Activated T-helper 1 cell treated with anti-CD3 and anti-CD28 coated beads, Interleukin-12 subunit alpha, Interleukin-12 subunit beta, Interleukin-2, Interleukin-4 antibody, amounts not matched to agents 30 ng/mL and 10 ng/mL and 1 ng/mL, durations not matched to agents 14 hours and 24 hours and 36 hours (primary cell): ENCODE measurements at places on chromosomes 5 and 9. TPM values are rescaled to one million over a fixed set of nuclear protein-coding genes. Genes with fewer than 3 reads are reported as not detected.
A peak's percentile ranks its signal among the peaks of the same experiment; 100 is the strongest.

- DNase-seq: no peak
Measured at GRCh38 chr5:137708796-137709559, 26.9 kb downstream of the KLHL3 start.

- DNase-seq: no peak
Measured at GRCh38 chr5:57824047-57824446, 341.4 kb upstream of the ACTBL2 start.

DNA sequence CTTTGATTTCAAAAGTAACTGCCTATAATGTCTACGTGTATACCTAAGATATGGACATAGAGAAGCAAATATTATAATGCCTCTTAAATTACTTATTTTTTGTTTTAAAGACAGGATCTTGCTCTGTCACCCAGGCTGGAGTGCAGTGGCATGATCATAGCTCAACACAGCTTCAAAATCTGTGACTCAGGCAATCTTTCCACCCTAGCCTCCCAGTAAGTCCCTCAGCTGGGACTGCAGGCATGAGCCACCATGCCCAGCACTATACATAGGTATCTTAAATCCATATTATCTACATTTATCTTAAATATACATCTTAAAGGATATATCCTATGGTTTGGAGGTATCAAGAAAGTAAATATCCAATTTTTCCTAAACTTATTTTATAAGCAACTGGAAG lies 261.2 kb downstream of the ARL15 start:
- DNase-seq: no peak

DNA sequence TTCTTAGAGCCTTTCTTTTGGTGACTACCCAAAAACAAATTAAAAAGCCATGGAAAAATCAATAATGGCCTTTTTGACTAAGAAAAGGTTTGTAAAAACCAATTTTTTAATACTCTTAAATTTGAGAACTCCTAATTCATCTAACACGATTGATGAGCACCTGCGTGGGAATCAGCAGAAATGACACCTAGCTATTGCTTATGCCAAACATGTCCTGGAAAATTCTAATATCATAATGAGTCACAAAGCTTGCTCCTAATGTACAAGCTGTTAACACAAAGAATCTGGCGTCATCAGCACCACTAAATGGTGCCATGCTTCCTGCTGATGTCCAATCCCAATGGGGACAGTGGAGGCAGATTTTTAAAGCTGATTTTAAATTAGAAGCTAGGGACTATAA lies 146.2 kb upstream of the LRRTM2 start:
- no peak for DNase-seq

DNA sequence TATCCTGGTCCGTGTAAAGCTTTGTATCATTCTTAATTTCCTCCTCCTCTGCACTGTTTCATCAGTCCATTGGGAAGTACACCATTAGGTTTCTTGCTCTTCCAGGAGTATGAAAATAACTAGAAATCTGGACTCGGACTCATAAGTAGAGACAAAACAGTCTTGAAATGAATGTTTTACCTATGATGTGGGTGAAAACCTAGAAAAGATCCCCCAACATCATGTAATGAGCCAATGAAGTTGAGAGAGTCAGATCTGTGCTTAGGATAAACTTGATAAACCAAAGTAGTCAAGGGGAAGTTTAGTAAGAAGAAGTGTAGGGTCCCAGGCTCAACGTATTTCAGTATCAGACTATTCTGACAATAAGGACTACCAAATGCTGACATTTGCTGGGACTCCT lies 25.2 kb downstream of the ZNF366 start:
- no peak for DNase-seq

DNA sequence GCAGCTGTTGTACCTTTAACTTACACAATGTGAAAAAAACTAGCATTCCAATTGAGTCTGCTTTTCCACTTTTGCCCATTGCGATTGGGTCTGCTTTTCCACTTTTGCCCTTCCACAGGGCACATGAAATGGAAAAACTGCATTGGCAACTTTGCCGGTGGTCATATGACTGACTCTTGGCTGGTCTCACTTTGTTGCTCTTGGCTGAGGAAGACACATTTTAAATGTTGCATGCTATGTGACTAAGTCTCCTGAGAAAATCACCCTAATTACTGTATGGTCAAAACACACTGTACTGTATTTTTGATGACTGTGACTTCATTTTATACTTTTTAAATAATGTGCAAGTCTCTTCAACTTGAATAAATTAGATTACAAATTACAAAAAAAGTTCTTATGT lies 1.6 kb upstream of the OXCT1 start:
- no peak for DNase-seq

- no peak for DNase-seq
Measured at GRCh38 chr9:136308702-136309053, 4.8 kb upstream of the CCDC187 start.

GRCh38 chr5:73663161-73663859 lies 37.3 kb downstream of the ARHGEF28 start:
- DNase-seq: no peak

GRCh38 chr5:135608361-135608760 lies 29.6 kb upstream of the CXCL14 start:
- DNase-seq: no peak

GRCh38 chr9:69768716-69769115 lies 8.9 kb upstream of the PTAR1 start:
- no peak for DNase-seq

DNA sequence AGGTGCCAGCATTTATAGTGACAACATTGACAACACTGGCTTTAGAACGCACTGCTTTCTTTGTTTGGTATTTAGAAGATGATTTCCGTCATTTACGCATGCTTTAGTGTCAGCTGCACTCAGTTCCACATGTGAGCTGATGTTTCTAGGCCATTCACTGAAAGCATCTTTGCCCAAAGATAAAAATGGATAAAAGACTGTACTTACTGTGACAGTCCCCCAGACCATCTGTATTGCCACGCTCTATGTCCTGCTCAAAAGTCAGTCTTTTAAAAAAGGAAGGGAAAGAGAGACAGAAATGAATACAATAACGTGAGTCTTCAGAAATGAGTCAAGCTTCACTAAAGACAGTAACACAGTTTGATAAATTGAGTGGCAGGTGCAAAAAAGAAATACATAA lies 99.3 kb downstream of the SEMA6A start:
- no peak for DNase-seq

GRCh38 chr5:130335117-130335516 lies 430.9 kb downstream of the CHSY3 start:
- DNase-seq: no peak

- DNase-seq: no peak
Measured at GRCh38 chr9:109108318-109108717, 11.4 kb downstream of the TMEM245 start.

- no peak for DNase-seq
Measured at GRCh38 chr5:143447983-143448382, 44.5 kb upstream of the NR3C1 start.

- DNase-seq: no peak
Measured at GRCh38 chr9:130912932-130913598, 16.5 kb upstream of the QRFP start.

DNA sequence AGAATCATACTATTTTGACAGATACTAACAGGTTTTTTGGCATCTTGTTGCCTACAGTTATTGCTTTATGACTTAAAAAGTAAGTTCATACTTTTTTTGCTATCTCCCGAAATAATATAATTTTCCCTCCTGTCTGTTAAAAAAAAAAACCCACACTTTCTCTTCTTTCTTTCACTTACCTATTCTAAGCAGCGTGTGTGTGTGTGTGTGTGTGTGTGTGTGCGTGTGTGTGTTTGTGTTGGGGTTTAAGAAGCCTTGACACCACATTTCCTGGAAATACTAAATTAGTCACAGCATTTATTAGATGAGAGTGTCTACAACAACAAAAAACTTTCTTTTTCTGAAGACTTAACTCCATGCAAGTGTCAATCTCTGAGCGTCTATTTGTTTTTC lies 12.4 kb downstream of the TNFAIP8 start:
- no peak for DNase-seq

GRCh38 chr9:109934136-109934856 lies 154.3 kb downstream of the PALM2AKAP2 start:
- DNase-seq: no peak

DNA sequence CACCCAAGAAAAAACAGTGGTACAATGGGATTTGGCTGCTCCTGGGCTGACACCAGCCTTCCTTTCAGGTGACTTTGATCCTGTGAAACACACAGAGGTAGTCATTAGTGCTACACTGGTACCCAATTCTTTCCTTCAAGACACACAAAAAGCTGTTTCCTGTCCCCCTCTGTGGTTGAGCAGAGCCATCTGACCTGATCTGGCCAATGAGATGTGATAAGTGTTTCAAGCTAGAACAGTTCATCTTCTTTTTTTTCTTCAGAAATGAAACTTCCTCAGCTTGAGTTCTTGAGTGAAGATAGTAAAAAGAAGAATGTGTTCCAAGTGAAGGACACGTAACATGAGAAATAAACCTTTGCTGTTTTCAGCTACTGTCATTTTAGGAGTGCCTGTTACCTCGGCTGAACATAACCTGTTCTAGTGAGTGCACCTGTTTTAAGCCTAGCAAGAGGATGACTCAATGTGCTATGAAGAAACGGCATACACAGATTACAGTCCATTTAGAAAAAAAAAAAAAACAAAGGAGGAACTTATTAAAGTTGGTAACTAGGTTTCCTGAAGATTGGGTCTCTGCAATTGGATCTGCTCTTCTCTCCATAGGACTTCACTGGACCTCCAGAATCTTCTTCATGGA lies 287.8 kb downstream of the GAS1 start:
- DNase-seq: no peak

DNA sequence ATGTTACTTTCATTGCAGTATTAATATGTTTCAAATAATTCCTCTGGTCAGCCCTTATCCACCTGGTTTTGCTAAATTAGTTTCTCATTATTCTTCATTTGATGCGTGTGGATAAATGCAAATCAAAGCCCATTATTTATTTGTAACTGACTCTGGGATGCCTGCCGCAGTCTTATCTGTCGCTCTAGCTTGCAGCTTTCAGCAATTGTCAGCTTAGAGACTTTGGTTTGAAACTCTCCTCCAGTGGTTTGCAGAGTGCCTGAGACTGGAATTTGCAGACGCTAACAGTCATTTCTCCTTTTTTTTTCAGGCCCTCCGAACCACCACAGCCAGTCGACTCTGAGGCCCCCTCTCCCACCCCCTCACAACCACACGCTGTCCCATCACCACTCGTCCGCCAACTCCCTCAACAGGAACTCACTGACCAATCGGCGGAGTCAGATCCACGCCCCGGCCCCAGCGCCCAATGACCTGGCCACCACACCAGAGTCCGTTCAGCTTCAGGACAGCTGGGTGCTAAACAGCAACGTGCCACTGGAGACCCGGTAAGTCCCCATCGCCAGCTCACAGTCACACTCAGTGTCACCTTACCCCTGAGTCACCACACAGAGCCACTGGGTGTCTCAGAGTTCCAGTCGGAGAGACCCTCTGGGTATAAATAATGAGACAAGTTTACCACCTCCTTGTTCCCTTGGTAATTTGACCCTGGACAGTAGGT lies 339.0 kb upstream of the WWC1 start:
- no peak for DNase-seq

DNA sequence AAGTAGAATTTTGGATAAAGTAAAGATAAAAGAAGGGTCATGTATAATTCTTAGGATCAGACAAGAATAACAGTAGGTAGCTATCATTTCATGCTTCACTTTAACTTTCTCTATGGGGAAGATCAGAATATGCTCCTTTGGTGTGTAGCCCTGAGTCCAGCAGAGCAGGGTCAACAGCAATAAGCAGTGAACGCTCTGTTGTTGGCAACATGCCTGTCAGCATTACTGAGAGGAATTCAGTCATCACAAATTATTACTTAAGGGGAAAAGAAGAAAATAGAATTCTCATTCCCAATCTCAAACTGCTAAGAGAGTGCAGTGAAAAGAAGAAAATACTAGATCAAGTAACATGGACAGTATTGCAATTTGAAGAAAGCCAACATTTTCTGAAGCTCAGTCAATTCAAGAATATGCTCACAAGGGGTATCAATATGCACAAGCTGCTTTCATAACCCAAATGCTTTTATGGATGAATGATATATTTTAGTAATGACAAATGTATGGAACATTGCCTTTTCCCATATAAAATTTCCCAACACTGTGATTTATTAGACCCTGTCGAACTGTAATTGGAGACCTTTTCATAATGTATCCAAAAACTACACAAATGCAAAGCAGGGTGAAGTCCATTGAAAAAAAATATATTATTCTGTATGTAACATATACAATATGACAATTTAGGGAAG lies 1359.4 kb downstream of the EFNA5 start:
- no peak for DNase-seq

- DNase-seq: peak; percentile 78
Measured at GRCh38 chr5:1792842-1793266, 6.8 kb downstream of the MRPL36 start.

DNA sequence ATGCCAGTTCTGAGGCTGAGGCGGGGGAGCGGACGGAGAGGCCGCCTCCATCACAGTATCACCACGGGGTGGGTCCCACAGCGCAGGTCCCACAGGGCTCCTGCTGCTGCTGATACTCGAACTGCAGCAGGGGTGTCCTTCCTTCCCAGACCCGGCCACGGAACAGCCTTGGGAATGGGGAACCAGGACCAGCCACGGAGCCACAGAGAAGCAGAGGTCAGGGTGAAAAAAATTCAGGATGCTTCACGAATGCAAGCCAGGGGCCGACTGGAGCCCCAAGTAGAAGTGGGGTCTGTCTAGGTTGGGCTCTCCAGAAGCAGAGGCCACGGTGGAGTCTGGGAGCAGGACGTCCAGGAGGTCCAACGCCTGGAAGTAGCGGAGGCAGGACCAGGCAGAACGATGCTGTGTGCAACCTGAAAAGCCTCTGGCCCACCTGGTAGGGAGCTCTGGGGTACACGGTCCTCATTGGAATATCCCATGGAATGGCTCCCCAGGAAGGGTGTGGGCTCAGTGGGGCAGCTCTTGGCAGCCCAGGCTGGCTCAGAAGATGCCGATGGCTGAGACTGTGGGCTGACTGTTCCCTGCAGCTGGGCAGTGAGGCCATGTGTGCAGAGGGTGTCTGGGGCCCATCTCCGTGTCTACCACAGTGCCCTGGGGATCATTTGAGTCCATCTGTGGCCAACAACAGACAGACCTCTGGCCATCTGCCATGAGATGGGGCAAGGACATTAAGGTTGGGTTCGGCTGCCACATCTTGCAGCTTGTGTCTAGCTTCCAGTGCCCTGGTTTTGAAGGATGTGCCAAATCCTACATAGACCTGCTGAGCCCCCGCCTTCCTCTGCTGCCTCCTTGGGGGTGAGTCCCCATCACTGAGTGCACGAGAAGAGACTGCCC lies 66.9 kb upstream of the FCN1 start:
- no peak for DNase-seq

- DNase-seq: no peak
Measured at GRCh38 chr5:179343719-179344430, 1.4 kb downstream of the ADAMTS2 start.

Gene CNTNAP3
- total RNA-seq: not detected in 2 replicates

Gene PFN3
- total RNA-seq: not detected in 2 replicates

Gene ENC1
- total RNA-seq: 2.7 and 3.2 TPM in 2 replicates

Gene PCDHA3
- total RNA-seq: not detected in 2 replicates

Gene GPR150
- total RNA-seq: 0.22 and 0.26 TPM in 2 replicates

Gene RASGEF1C
- not detected in 2 replicates for total RNA-seq

Gene MYMK
- not detected in 2 replicates for total RNA-seq

Gene CDO1
- 0.49 and 0.66 TPM in 2 replicates for total RNA-seq

Gene SLC6A18
- not detected in 2 replicates for total RNA-seq

Gene CDH18
- total RNA-seq: not detected in 2 replicates

Gene GALNT12
- total RNA-seq: 2.3 and 2.5 TPM in 2 replicates

Gene ELP1
- 31.6 and 35.2 TPM in 2 replicates for total RNA-seq

Gene PKN3
- 17.7 and 19.3 TPM in 2 replicates for total RNA-seq
